ENCODE measurements at places on chromosomes 6 and 20. TPM values are rescaled to one million over a fixed set of nuclear protein-coding genes. Genes with fewer than 3 reads are reported as not detected.
A peak's percentile ranks its signal among the peaks of the same experiment; 100 is the strongest.

DNA sequence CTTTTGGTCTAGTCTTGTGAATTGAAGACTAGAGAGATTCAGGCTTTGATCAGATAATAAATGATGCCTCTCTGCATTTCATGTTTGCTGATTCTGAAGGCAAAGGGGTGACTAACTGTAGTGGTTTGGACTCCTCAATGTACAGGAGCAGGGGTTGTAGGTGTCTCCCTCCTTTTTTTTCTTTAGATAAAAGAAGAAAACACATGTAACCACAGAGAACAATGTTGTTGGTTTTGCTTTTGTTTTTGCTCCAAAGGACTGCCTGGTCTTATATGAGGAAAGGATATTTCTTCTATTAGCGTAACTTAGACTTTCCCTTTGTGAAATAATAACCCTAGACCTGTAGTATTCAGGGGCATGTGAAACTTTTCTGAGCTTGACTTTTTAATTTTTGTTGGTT is 53.2 kb downstream of the RFPL4B start:
- DNase-seq: no peak

DNA sequence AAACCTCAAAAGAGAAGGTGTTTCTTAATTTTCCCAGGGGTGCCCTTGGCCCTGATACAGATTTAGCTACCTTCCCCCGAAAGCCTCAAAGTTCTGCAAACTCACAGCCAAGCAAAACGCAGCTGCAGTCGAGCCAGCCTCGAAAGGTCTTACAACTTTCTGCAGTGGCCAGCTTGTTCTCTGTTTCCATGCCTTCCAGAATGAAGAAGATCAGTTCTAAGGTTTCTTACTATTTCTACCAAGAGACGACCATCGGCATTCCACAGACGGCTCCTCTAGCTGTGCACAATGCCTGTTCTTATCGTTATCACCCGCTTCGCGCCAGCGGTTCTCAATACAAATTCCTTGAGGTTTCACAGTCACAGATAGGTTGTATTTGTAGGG is 28.5 kb upstream of the CCR6 start:
- no peak for DNase-seq

GRCh38 chr20:3046677-3047462 is 1.0 kb downstream of the MRPS26 start:
- peak; percentile 33 for DNase-seq

TMEM244 gene
- total RNA-seq: not detected

- no peak for DNase-seq
These were observed 650.7 kb downstream of the KIF16B start for GRCh38 chr20:15922556-15922955.

TREM2 gene
- not detected for total RNA-seq

DNA sequence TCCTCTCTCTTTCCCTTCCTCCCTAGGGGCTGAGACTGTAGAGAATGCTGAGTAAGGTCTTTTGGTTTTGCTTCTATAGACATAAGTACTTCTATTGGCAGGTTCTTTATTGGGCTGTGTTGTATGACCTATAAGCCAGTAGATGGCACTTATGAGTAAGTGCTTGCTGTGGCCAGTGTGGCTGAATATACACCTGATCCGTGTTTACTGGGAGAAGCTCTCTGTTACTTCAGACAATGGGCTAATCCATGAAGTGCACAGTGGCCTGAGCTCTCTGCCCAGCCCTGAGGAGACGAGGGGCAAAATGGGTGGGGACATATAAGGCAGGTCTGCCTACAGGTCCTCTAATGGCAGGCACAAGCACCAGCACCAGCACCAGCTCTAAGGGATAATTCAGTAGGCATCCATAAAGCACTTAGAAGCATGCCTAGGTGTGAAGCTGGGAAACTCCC is 610.3 kb downstream of the RNF144B start:
- peak; percentile 63 for DNase-seq

DNA sequence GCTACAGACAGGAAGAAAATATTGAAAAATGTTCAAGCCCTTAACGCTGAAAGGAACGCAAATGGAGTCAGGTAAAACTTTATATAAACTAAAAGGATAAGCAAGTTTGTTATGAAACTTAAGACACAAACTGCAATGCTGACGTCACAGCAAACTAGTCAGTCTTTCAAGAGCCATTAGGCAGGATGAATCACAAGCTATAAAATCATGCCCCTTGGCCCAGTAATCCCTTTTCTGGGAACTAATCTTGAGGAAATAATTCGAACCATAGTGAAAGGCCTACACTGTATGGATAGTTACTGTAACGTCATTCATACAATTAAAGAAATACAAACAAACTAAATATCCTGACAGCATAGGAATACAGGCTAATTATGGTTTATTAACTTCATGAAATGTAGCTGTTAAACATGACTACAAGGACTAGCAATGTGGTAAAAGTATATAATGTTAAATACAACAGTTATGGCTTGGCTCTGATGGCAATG is 42.7 kb upstream of the HINT3 start:
- DNase-seq: peak; percentile 88

- peak; percentile 59 for DNase-seq
These were observed 27.6 kb downstream of the TINAG start for GRCh38 chr6:54335871-54336270.

- no peak for DNase-seq
These were observed 36.3 kb upstream of the LRRC1 start for GRCh38 chr6:53758496-53758895.

LGSN gene
- not detected for total RNA-seq

BPIFB2 gene
- total RNA-seq: not detected

- DNase-seq: peak; percentile 16
These were observed 186.1 kb downstream of the UNC5CL start for GRCh38 chr6:40852779-40853373.

LINC00237 gene
- total RNA-seq: not detected

DNA sequence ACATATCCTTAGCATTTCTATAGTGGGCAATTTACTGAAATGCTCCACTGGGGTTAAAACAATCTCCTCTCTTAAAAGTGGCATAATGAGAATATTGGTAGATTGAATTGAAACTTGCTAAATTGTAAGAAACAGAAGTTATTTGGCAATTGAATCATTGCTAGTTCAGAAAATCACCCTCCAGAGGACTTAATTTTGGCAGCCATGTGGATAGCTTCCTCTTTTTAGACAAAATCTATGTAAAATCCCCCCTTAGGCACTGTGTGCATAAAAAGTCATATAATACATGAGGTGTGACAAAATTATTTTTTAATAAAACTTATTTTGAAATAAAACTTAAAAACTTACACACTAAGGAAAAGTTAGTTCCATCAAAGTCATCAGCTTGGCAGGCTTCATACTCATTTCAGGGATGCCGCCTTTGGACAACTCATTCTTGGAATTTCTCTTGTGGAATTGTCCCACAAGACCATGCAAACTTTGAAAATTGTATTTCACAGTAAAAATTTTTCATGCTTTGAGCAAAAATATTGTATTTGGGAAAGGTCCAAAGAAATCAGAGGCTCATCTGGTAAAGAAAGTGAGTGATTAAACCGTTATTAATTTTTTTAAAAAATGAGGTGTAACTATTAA is 473.0 kb downstream of the BCKDHB start:
- no peak for DNase-seq

DNA sequence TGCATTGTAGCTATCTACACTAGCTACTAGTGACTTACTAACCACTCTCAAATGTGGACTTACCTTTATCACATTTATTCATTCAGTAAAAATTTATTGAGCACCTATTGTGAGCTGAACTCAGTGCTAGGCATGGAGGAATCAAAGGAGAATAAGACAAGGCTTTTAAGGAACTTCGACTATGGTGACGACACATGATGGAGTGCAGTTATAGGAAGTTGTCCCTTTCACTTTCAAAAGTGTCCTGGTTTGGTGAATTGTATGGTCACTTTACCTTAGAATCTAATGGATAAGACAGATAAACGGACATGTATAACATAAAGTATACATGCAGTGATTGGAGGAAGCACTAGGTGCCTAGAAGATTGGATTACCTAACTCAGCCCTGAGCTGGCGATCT is 4.3 kb downstream of the AKAP7 start:
- DNase-seq: no peak

GRCh38 chr20:11965602-11966001 is 47.9 kb downstream of the BTBD3 start:
- DNase-seq: no peak

DNA sequence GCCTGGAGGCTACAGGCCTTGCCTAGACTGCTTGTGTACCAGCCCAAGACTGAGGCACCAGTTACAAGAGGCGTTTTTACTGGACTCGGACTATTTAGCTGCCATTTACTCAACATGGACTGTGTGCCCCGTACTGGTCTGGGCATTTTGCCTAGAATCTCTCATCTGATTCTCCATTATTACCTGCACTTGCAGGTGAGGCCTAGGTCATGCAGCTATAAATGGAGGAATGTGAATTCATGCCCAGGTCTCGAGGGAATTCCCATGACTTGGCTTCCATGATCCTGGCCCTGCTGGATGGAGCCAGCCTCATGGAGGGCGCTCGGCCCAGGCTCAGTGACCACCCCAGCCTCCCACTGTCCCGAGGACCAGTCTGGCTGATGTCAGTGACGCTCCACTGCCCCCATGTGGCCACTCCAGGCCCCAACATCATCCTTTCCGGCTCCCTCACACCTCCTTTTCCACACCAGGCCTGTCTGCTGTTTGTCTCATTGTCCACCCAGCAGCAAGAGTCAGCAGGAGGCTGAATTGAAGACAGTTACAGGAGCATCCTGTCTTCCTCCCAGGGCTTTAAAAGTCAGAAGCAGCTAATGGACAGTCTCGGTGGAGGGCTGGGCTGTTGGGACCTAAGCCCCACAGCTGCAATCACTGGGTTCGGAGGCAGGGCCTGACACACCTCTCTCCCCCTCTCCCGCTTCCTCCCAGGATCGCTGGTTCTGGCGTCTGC is 8.7 kb downstream of the MMP24OS start:
- DNase-seq: peak; percentile 93

PXT1 gene
- total RNA-seq: 0.25 TPM

GRCh38 chr6:20853828-20854227 is 319.6 kb downstream of the CDKAL1 start:
- no peak for DNase-seq

DNA sequence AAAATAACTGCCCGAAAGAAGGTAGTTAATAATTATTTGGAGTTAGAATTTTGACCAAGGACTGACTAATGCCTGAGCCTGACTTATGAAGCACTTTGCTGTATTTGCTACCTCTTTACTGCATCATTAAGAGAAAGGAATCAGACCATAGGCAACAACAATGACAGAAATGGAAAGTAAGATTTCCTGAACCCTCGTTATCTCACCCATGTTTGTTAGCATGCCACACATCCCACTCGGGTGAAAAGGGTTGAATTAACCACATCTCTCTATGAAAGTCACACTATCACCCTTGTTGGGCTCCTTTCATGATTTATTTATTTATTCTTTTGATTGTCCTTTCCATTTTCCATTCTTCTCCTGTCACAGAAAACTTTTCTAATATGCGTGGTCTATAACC is 59.6 kb downstream of the OLIG3 start:
- DNase-seq: no peak

GRCh38 chr6:80647156-80647555 is 540.7 kb downstream of the BCKDHB start:
- DNase-seq: no peak

DNA sequence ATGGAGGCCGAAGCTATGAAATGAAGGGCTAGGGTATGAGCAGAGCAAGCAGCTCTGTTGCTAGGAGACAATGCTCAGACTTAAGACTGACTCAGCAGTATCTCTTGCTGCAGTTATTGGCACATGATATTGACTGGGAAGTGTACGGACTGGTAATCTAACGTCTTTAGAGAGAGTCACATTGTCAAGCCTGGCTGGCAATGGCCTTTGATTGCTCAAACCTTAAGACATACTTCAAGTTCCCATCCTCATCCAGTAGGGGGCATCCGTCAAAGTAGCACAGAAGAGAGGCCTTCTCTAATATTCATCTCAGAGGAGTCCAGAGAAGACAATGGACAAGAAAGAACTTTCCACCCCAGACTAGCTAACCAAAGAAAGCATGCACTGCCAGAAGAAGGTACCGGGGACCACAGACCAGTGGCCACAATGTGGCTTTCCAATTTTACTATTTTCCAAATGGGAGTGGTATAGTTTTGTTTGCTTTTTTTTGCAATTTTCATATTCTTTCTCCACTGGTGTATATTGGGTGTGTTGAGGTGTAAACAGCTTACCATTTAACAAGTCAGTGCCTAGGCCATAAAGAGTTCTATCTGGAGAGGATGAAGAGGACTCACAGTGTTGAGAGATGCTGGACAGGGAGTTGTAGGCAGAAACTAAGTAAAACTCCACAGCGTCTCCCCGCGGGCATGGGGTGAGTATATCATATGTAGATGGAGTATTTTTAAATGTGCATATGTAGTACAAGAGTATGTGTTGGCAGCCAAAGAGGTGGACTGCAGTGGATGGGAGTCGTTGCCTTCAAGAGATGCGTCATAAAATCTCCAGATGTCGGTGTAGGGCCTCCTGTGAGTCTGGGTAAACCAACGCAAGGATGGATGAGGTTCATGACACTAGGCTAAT is 36.7 kb downstream of the LRFN2 start:
- peak; percentile 60 for DNase-seq

GRCh38 chr20:53586640-53587039 is 7.0 kb downstream of the ZNF217 start:
- no peak for DNase-seq

DNA sequence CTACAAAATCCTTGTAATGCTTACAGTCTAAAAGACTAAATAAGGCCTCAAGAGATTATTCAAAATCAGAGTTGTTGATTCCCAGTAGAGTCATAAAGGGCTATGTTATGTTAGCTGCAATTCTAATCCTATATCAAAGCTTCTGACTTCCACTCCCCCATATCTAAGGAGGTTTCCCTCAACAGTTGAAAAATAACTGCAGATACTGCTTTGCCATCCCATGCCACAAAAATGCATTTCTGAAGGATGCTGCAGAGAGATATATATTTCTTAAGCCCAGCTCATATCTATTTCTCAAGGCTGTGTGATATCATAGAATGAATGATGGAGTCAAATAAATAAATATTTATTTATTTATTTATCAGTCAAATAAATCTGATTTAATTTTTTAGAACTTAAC is 332.3 kb downstream of the LAMA2 start:
- no peak for DNase-seq

DNA sequence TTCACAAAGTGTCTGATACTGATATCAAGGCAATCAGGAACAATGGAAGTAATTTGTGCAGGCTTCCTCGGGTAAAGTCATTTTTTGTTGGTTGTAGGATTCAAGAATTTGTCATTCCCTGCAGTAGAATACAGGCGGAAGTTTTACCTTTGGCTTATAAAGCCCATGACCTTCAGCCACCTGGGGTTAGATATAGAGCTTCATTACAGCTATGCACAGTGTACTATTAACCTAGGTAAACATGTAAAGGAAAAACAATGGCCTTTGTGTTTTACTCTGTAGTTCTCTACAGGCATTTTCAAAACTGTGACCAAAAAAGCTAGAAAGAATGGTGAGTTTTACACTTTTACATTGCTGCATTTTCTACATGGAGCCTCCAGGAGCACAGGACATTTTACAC is 114.9 kb downstream of the NRSN1 start:
- DNase-seq: no peak

CD93 gene
- not detected for total RNA-seq

BRPF3 gene
- total RNA-seq: 32.6 TPM

Data from HT-29 (cell line).